Activated T-cell treated with anti-CD3 and anti-CD28 coated beads for 48 hours (primary cell): ENCODE measurements at places on chromosomes 4 and X.

GRCh38 chrX:28910487-28910886 lies 323.2 kb downstream of the IL1RAPL1 start:
- no peak for DNase-seq

GRCh38 chr4:22115262-22115661 lies 166.7 kb upstream of the KCNIP4 start:
- no peak for DNase-seq

GRCh38 chr4:137685357-137685756 lies 153.1 kb upstream of the PCDH18 start:
- no peak for DNase-seq

DNA sequence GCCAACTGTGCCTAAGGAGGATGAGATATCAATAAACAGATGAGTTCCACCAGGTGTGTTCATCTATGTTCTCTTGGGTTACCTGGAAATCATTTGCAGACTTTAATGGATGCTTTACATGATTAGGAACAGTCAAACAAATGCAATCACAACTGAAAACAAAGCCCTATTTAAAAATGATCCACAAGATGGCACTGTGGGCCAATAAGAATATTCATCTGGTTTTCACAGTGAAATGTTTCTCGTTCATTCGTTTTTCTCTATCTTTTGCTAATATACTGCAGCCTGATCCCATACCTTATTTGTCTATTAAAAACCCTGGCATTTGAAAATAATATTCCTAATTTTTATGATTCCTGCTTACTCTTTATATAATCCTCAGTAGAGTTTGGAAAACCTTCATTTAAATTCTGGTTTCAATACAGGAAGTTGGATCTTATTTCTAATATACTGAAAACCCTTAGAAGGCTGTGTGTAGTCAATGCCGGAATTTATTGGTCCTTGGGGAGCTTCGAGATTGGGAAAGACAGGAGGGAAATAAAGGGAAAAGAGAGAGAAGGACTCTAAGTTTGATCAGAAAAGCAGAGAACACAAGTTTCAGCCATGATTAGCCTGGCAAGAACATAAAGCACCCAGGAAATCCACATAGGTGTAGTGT lies 63.8 kb upstream of the TAPT1 start:
- no peak for DNase-seq

DNA sequence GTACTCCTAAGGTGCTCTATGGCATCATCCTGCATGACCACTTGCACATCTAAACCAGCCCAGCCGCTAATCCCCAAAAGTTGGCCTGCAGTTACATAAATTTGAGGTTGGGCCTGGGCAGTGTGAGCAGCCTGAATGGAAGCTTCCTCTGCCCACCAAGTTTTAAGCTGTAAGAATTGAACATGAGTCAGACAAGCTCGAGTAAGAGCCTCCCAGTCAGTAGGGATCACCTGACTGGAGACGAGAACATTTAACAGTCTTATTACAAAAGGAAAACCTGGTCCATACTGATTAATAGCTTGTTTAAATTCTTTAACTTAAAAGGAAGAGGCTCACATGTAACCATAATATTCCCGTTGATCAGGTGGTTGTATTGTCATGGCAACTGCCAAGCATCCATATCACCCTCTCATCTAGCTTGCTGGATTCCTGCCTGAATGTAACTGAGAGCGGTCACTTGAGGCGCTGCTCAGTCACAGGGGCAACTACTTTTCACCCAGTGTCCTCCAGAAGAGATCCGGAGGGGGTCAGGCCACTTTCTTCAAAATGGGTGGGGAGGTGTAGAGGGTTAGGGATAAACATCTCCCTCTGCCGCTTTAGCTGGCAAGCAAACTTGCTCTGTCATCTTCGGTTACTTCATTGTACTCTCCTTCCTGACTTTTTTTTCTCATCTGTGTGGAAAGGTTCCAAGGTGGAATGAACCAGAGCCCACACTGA lies 56.6 kb upstream of the WDR1 start:
- DNase-seq: no peak
